Fibroblast of lung (primary cell): ENCODE measurements at places on chromosomes 3 and 15. TPM values are rescaled to one million over a fixed set of nuclear protein-coding genes. Genes with fewer than 3 reads are reported as not detected.

SERPINI1 gene
- polyA plus RNA-seq = 3.0 and 3.7 TPM in 2 replicates

PAQR9 gene
- polyA plus RNA-seq = 0.02 TPM in 1 of 2 replicates, not detected in the other

KNL1 gene
- 3.9 and 14.5 TPM in 2 replicates for polyA plus RNA-seq

GHSR gene
- polyA plus RNA-seq = not detected in 2 replicates

GOLGA8B gene
- 9.4 and 19.6 TPM in 2 replicates for polyA plus RNA-seq
